Stimulated activated memory B cell treated with anti-CD40 and anti-IgM and Interleukin-4, amounts not matched to agents 10 μg/mL and 1 μg/mL and 100 μg/mL, for 72 hours (primary cell): ENCODE measurements at places on chromosomes 2 and 18.

DNA sequence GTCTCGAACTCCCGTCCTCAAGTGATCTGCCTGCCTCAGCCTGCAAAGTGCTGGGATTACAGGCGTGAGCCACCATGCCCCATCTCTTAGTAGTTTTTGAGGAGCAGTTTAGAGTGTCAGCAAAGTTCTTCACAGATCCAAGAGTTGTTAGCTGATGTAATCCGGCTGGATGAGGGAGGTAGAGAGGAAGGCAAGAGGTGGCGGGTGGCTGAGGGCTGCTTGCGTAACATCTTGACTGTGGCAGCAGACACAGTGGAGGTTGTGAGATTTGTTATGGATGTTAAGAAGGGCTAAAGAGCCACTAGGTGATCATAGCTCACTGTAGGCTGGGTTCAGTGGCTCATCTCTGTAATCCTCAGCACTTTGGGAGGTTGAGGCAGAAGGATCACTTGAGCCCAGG, 19.5 kb upstream of the FAM136A start:
- no peak for ATAC-seq

- no peak for ATAC-seq
Measured at GRCh38 chr18:8386669-8387380, 222.4 kb upstream of the RAB12 start.

DNA sequence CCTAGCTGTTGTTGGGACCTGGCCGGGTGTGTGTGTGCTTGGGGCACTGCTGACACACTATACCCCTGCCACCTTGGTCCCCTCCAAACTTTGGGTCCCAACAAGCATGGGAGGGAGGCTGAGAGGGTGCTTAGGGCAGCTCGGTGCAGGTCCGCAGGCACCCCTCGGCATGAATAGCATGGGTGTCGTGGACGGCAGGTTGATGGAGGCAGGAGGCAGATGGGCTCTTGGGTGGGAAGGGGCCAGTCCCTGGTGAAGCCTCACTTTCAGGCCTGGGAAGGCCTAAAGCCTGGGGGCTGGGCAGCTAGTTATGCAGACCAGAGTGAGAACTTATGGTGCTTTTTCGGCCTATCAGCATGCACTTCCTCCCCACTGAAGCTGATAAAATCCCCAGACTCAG, 164.2 kb downstream of the CDH19 start:
- peak; percentile 41 for ATAC-seq

DNA sequence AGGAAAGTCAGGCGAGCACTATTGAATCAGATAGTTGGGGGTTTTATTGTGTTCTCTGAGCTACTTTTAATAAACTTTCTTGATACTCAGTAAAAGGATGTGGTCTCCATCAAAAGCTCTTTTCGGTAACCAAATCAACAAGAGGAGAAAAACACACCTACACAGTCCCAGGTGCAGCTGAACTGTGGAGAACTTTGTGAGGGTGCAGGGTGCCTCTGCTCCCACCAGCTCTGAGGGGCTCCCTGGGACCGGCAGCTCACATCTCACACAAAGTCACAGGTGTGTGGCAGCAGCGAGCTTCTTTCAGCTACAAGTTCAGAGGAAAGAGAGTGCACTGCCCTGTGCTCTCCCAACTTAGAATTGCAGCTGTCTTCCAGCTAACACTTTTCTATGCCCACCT, 650.4 kb downstream of the RNF144A start:
- ATAC-seq = no peak

GRCh38 chr2:231785822-231786176, 446 bp upstream of the COPS7B start:
- ATAC-seq = no peak

DNA sequence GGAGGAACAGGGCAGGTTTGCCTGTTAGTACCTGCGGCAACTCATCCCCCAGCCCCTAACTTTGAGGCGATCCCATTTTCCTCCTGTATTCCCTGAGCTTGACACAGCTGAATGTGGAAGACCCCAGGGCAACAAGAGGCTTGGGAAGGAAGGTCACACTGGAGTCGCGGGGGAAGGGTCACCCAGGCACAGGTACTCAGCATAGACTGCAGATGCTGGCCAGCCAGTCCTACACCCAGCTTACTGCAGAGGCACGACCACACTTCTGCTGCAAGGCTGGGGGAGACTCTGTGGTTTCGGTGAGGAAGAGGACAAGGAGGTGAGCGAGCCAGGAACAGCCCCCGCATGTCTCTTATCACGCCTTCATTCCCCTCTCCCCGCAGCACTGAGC, 91.5 kb downstream of the MALT1 start:
- no peak for ATAC-seq

DNA sequence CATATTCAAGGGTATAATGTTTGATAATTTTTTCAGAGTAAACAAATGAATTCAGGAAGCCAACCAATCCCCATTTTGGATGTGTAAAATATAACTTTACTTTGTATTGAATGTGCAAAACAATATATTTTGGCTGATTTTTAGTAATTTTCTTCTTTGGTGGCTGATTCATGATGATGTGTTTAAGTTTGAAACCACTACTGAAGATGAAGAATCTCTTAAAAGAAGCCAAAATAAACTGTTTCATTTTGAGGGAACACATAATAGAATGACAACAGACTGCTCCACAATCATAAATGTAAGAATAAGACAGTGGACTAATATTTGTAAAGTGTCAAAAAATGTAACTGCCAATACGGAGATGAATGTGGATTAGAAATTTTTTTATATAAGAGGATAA, 52.5 kb upstream of the TRIM43 start:
- ATAC-seq = no peak

DNA sequence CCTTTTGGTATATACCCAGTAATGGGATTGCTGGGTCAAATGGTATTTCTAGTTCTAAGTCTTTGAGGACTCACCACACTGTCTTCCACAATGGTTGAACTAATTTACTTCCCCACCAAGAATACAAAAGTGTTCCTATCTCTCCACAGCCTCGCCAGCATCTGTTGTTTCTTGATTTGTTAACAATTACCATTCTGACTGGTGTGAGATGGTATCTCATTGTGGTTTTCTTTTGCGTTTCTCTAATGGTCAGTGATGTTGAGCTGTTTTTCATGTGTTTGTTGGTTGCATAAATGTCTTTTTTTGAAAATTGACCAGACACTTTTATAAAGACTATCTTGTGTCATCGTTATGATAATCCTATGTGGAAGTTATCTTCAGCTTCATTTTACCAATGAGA, 16.0 kb upstream of the ATP8B1 start:
- ATAC-seq = no peak

- ATAC-seq = no peak
Measured at GRCh38 chr2:228575897-228576296, 394.4 kb upstream of the SPHKAP start.

GRCh38 chr2:218387369-218388194, 5.5 kb downstream of the SLC11A1 start:
- peak; percentile 56 for ATAC-seq

DNA sequence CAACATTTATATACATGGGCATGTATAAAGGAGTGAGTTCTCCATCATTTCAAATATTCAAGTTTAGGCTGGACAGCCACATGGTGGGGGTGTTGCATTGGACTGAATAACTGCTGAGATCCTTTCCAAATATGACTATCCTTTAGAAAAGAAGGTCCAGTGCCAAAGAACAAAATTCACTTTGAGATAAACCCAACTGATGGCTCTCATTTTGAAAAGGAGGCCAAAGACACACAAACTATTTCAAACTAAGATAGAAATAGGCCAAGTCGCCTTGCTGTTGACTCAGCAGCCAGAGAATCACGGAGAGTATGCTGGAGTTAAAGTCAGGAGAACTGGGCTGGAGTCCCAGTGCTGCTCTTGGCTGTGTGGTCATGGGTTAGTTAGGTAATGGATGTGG, 204.5 kb upstream of the LRATD1 start:
- ATAC-seq = no peak

DNA sequence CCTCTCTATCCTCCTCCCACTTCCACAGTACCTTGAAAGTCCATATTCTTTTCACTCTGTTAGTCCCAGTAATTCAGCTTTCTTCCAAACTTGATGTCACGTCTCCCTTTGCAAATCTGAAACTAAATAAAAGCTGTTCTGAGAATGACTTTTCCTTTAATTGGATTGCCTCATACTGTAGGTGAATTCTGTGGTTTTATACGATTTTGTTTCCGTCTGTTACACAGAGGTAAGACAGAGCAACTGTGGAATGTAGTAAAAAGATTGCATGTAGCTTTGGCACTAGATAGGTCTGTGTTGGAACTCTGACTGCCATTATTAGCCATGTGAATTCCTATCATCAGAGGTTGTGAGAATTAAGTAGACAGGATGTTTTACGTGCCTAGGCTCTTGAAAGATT, 25.9 kb downstream of the MALT1 start:
- ATAC-seq = no peak

DNA sequence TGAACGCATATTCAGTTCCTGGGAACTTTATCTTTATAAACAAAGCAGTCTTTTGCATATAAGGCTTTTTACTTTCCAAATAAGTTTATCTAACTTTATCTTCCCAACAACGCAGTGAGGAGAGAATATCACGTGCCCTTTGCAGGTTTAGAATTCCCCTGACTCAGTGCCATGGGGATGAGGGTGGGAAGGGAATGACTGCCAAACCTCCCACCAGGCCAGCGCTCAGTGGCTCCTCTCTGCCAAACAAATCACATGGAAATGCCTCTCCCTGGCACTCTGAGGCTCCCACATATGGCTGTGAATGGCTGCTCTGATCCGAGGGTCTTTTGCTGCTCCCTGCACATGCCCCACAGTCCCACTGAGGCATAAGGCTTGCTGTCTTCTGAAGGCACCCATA, 158.3 kb downstream of the DNAH6 start:
- ATAC-seq = no peak

DNA sequence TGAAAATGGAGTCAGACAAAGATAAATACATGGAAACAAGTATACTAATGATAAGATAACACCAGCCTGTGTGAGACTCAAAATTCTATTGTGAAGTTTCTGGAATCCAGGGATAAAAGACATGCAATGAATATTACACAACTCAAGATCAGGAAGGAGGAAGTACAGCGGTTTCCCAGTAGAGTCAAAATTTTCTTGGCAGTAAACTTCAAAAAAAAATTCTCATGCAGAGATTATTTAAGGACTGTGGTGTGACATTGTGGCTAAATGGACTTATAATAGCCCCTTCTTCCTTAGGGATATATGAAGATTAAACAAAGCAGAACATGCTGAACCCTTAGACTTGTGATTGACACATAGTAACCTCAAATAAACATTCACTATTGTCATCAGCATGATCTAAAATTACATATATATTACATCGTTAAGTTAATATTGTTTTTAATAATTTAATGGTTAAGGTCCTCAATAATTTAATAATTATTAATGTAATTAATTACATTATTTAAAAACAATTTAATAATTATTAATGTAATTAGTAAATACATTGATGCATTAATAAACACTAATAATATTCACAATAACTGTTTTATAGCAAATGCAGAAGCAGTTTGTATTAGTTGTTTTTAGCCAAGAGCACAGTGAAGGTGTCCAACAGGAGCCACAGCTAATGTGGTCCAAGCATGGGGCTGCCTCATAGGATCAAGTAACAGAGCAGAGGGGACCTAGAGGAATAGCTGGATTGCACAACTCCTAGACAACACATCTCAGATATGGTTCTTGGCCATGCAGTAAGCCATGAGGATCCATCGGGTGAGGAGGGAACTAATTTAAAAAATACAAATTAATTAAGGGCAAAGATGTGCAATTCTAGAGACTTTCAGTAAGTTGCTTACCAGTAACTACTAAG, 77.3 kb downstream of the POLE4 start:
- no peak for ATAC-seq

DNA sequence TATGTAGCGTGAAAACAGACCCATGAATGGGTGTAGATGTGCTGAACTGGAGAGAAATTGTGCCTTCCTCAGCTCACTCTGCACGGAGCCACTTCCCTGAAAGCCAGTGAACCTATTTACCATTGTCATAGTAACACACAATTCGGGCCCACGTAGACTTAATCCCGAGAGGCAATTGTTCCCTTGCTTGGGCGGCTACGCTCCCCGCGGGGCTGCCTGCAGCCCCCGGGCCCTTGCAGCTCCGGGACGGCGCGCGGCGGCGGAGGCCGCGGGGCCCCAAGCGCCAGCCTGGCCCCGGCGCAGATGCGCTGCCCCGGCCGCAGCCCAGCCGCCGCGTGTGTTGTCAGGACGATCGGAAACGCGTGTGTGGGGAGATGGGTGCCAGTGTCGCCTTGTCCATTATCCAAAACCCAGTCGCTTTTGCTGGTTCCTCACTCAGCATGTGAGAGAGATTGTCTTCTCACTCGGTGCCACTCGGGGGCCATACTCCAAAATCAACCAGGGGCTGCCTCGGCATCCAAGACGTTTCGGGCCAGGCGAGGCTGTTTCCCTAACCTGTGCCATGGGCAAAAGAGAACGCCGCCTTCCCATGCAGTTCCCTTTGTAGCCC, 17.9 kb upstream of the LRRTM1 start:
- ATAC-seq = no peak

GRCh38 chr2:171147081-171147480, 13.6 kb downstream of the TLK1 start:
- no peak for ATAC-seq

- ATAC-seq = no peak
Measured at GRCh38 chr2:62570861-62571698, 65.1 kb upstream of the TMEM17 start.

GRCh38 chr18:35588995-35589394, 7.5 kb downstream of the GALNT1 start:
- peak; percentile 78 for ATAC-seq

GRCh38 chr2:107634172-107634571, 192.5 kb upstream of the RGPD4 start:
- ATAC-seq = no peak

GRCh38 chr2:201734111-201734510, 35.7 kb upstream of the MPP4 start:
- no peak for ATAC-seq

GRCh38 chr2:204325468-204325867, 219.8 kb upstream of the PARD3B start:
- ATAC-seq = peak; percentile 50

DNA sequence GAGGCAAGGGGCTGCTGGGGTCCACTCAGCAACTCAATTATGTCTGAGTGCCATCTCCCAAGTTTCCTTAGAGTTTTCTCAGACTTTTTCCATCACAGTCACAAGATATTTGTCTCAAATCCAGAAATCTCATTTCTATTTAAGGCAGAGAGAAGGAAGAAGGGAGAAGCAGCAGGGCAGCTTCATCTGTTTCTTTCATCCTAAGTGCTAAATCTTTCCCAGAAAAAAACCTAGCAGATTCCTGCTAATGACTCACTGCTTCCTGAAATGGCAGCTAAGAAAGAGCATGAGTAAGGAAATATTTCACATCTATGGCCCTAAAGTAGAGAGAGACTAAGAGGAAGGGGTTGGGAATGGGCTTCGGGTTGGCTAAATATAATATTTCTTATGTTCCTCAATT, 88.0 kb downstream of the KYNU start:
- no peak for ATAC-seq

DNA sequence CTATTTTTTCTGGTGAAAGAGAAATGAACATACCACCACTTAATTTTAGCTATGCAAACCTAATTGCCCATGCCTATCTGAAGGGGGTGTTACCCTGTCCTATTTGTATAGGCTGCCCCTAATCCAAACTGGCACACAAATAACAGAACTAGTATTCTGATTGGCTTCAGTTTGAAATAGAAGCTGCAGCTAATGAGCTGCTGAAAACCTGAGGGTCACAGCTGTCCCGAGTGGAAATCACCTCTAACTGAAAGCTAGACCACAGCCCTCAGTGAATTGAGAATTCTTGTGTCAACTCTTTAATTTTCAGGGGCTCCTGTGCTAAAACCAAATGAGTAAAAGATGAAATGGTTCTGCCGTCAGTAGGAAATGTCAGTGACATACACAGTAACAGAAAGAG, 28.7 kb downstream of the CCDC141 start:
- ATAC-seq = peak; percentile 95

- no peak for ATAC-seq
Measured at GRCh38 chr2:203574824-203575223, 39.7 kb upstream of the RAPH1 start.
